ENCODE measurements at places on chromosomes 12 and 14. TPM values are rescaled to one million over a fixed set of nuclear protein-coding genes. Genes with fewer than 3 reads are reported as not detected.

DNA sequence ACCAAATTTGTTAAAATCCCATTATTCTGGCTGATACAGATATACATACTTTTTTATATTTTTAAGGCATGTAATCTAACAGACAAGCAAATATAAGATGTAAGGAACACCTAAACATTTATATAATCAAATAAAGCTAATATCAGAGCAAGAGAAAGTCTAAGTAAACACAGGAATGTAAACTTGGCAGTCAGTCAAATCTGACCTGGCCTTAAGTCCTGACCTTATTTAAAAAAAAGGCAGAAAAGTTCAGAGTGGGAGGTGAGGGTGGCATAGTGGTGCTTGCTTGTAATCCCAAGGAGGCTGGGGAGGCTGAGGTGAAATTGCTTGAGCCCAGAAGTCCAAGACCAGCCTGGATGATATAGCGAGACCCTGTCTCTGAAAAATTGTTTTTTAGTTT lies 152.6 kb downstream of the DERA start:
- peaks cover 2% of the 10 kb centered on the region for H3K27me3 ChIP-seq
- H3K36me3 ChIP-seq = no peaks in the 10 kb centered on the region
- no peaks in the 10 kb centered on the region for H3K4me1 ChIP-seq
- H3K4me3 ChIP-seq = no peak overlapping the region

DNA sequence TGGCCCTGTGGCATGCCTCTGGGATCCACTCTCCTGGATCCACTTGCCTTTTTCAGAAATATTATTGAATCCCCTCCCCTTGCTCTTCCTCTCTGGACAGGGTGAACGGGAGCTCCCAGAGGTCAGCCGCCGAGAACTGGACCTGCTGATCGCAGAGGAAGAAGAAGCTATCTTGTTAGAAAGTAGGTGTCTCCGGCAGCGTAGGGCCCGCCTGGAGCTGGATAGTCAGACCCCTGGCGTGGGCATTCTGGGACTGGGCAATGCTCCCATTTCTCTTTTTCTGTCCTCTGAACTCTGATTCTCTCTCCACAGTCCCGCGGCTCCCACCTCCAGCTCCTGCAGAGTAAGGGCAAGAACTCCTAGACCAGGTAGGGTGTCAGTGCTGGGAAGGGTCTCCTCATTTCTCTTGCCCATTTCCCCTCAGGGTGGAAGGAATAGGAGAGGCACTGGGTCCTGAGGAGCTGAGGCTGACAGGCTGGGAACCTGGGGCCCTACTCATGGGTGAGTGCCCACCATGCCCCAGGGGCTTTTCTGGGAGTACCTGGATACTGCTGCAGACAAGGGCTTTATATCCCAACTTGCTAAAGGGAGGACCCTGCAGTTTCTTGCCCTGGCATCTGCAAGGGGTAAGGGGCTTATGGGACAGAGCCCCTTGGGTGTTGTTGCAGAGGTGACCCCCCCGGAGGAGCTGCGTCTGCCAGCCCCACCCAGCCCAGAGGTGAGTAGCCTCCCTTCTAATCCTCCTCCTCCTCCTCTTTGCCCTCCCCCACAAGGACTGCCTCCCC lies 5.4 kb downstream of the REC8 start:
- no peaks in the 10 kb centered on the region for H3K27me3 ChIP-seq
- H3K36me3 ChIP-seq = peaks cover 8% of the 10 kb centered on the region
- DNase-seq = no peak
- no peak overlapping the region for H3K4me3 ChIP-seq
- peaks cover 8% of the 10 kb centered on the region for H3K4me1 ChIP-seq

GRCh38 chr14:99078426-99078825 lies 193.6 kb downstream of the BCL11B start:
- H3K4me1 ChIP-seq = peaks cover 9% of the 10 kb centered on the region
- H3K36me3 ChIP-seq = peaks cover 7% of the 10 kb centered on the region
- no peaks in the 10 kb centered on the region for H3K27me3 ChIP-seq
- no peak overlapping the region for H3K4me3 ChIP-seq
- H3K27ac ChIP-seq = no peak overlapping the region

- peaks cover 6% of the 10 kb centered on the region for H3K36me3 ChIP-seq
- peaks cover under 1% of the 10 kb centered on the region for H3K27me3 ChIP-seq
- H3K4me3 ChIP-seq = no peak overlapping the region
- peaks cover 4% of the 10 kb centered on the region for H3K4me1 ChIP-seq
These were observed 26.0 kb downstream of the LRP6 start for GRCh38 chr12:12240662-12241340.

DNA sequence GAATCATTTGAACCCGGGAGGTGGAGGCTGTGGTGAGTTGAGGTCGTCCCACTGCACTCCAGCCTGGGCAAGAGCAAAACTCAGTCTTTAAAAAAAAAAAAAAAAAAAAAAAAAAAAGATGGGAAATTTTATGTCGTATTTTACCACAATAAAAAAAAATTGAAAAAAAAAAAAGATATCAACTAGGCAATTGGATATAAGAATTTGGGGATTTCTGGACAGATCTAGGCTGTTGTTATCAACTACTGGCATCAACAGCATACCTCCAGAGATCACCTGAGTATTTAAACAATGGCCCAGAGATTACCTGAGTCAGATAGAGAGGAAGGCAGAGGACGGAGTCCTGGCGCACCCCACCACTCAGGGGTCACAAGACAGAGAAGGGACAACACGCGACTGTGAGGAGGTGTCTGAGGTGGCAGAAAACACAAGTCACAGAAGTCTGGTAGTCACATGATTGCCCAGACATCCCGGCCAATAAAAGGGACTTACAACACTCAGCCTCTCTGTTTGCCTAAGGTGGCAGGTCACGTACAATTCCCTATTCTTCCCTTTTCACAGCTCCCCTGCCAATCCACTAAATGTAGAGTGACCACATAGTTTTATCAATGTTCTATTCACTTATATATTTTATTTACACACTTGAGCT lies 1.8 kb downstream of the SPRING1 start:
- H3K27me3 ChIP-seq = no peaks in the 10 kb centered on the region
- peaks cover 10% of the 10 kb centered on the region for H3K36me3 ChIP-seq
- H3K27ac ChIP-seq = no peak overlapping the region
- peak overlapping the region; percentile 96 for H3K4me3 ChIP-seq
- peaks cover 30% of the 10 kb centered on the region for H3K4me1 ChIP-seq
- no peak for DNase-seq

DNA sequence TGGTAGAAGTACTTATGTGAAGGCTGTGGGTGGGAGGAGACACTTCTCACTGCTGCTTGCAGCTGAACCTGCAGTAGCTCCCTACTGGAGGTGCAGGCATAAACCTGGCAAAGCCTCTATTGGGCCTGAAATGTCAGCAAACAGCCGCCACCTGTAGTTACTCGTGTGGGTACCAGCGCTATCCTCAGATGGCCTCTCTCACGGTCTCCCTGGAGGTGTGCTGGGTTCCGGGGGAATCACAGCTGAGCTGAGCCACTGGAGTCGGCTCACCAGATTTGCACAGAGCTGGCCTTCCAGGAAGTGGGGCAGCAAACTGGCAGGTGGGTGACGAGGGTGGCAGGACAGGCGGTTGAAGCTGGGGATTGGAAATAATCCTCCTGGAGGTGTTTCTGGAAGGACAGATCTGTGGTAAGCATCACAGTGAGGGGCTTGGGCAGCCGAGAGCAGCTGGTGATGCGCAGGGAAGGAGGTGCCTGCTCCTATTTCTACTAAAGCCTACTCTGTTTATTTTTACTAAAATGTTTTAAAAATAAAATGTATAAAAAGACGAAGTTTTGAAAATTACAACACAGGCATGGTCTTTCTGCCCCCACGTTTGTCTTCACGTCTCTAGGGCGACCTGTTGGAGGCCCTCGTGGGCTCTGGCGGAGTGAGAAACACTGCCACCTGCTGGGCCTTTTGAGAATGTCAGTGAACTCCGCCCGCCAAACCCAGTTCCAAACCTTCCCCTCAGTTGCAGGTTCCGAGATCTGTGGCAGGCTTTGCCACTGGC lies 67.8 kb upstream of the PLEKHG3 start:
- H3K27me3 ChIP-seq = peaks cover 4% of the 10 kb centered on the region
- H3K4me1 ChIP-seq = peaks cover 6% of the 10 kb centered on the region
- H3K27ac ChIP-seq = no peak overlapping the region
- H3K36me3 ChIP-seq = no peaks in the 10 kb centered on the region
- DNase-seq = peak; percentile 66

DNA sequence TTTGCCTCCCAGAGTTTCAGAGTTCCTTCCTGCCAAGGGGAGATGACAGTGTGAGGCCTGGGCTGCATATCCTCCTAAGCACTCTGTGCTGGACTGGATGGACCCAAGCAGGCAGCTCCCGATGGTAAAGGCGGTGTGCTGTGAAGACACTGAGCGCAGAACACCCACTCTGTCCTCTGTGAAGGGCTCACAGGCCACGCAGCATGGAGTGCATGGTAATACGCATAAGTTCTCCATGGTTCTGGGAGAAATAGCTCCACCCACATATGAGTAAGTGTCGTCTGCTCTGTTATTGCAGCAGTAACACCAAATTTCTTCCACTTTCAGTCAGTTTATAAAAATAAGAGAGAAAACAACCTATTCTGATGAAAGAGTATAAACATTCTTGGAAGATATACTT lies 55.8 kb downstream of the TMEM30B start:
- no peaks in the 10 kb centered on the region for H3K4me1 ChIP-seq
- H3K36me3 ChIP-seq = no peaks in the 10 kb centered on the region
- DNase-seq = no peak
- H3K4me3 ChIP-seq = no peak overlapping the region

- H3K27me3 ChIP-seq = no peaks in the 10 kb centered on the region
- no peak for DNase-seq
- H3K4me1 ChIP-seq = no peaks in the 10 kb centered on the region
- no peaks in the 10 kb centered on the region for H3K36me3 ChIP-seq
These were observed 295.9 kb downstream of the FOXG1 start for GRCh38 chr14:29062466-29062865.

DNA sequence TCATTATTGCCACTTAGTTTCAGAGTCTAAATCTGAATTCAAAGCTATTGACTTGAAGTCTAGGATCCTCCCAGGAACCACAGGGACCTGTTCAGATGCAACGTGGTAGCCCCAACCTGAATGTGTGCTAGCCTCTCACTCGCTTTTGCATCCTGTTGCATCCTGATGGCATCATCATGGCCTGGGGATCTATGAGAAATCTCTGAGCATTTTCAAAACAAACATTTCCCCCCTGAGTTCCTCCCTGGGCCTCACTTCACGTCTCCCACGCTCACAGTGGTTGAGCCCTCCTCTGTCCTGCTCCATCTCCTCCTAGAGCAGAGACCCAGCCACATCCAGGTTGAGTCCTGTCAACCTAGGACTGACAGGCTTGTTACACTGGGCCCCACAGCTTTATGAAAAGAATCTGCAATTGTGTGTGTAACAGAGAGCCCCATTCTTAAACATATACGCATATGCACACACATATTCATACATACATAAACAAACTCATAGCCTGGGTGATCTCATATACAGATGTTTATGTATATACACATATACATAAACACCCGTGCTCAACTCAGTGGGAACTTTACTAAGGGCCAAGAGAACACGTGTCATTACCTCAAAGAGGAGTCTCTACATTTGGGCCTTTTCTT lies 5.4 kb upstream of the KRT72 start:
- peaks cover 83% of the 10 kb centered on the region for H3K4me1 ChIP-seq
- H3K27ac ChIP-seq = no peak overlapping the region
- H3K36me3 ChIP-seq = peaks cover under 1% of the 10 kb centered on the region
- no peaks in the 10 kb centered on the region for H3K27me3 ChIP-seq
- DNase-seq = no peak
- H3K4me3 ChIP-seq = no peak overlapping the region

GRCh38 chr14:101824339-101824727 lies 62.8 kb downstream of the PPP2R5C start:
- peaks cover 86% of the 10 kb centered on the region for H3K4me1 ChIP-seq
- no peaks in the 10 kb centered on the region for H3K27me3 ChIP-seq
- peak overlapping the region; percentile 86 for H3K4me3 ChIP-seq
- no peak for DNase-seq
- H3K27ac ChIP-seq = peak overlapping the region; percentile 96
- H3K36me3 ChIP-seq = peaks cover 55% of the 10 kb centered on the region

GRCh38 chr14:65772921-65773574 lies 360.5 kb downstream of the FUT8 start:
- no peak overlapping the region for H3K4me3 ChIP-seq
- no peak overlapping the region for H3K27ac ChIP-seq
- peaks cover 5% of the 10 kb centered on the region for H3K36me3 ChIP-seq
- H3K27me3 ChIP-seq = no peaks in the 10 kb centered on the region
- no peak for DNase-seq

DNA sequence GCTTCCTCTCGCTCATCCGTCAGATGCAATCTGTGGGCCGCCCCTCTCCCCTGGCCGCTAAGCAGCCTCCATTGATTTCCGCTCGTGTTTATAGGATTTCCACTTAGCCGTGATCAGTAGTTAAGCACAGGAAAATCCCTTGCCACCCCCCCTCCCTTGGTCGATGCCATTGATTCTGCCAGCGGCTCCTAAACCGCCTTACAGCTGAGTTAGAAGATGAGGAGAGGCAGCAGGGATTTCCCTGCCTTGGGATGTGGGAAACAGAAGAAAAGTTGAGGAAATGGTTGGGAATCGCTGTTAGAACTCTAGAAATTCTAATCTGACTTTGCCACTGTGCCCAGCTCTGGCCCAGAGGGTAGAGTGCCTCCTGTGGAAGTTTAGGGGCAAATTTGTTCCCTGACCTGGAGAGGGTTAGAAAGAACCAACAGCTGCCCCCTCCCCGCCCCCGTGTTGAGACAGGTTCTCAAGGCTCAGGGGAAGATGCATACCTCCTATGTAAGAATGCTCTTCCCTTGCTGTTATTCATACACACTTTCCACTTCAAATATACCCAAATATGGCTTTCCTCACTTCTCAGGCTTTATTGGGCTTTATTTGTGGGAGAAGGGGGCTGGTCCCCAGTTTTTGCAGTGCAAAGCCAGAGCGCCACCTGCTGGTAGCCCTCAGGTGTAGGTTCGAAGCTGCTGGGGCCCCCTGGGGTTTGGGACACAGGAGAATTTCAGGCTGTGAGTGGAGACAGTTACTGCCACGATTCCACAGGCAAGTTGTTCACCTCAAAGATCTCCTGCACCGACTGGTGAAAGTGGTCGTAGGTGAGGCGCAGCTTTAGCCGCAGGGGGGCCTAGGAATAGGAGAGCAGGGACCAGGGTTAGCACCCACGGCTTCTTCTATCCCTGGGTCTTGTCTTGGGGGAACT lies 3.2 kb downstream of the THTPA start:
- H3K4me1 ChIP-seq = peaks cover 40% of the 10 kb centered on the region
- H3K4me3 ChIP-seq = no peak overlapping the region
- no peak overlapping the region for H3K27ac ChIP-seq
- peaks cover 13% of the 10 kb centered on the region for H3K36me3 ChIP-seq

KLRC3 gene
- 0.64 TPM for total RNA-seq

WDR89 gene
- 28.2 TPM for total RNA-seq

BEGAIN gene
- total RNA-seq = 5.9 TPM

SRGAP1 gene
- 0.18 TPM for total RNA-seq

TRIP11 gene
- total RNA-seq = 30.0 TPM

TMEM229B gene
- total RNA-seq = 3.1 TPM
